Ureter (tissue), 1 donor: ENCODE measurements at places on chromosomes 7 and 10.

DNA sequence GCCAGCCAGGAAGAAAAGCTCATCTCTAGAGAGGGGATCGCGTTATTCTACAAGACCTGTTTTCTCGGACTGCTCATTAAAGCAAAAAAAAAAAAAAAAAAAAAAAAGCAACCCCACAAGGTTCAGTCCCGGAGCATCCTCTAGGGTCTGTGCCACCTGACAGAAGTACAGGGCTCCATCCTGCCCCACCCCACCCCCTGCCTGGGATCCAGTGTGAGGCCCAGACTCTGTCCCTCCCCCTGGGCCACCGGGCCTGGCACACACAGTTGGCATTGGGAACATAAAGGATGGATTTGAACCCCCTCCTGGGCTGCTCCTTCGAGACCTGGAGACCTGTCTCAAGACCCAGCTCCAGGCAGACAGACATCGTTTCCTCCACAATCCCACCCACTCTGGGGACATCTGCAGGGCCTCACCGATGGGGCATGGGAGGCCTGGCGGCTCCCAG is 688 bp downstream of the ORAI2 start:
- no peak for DNase-seq

DNA sequence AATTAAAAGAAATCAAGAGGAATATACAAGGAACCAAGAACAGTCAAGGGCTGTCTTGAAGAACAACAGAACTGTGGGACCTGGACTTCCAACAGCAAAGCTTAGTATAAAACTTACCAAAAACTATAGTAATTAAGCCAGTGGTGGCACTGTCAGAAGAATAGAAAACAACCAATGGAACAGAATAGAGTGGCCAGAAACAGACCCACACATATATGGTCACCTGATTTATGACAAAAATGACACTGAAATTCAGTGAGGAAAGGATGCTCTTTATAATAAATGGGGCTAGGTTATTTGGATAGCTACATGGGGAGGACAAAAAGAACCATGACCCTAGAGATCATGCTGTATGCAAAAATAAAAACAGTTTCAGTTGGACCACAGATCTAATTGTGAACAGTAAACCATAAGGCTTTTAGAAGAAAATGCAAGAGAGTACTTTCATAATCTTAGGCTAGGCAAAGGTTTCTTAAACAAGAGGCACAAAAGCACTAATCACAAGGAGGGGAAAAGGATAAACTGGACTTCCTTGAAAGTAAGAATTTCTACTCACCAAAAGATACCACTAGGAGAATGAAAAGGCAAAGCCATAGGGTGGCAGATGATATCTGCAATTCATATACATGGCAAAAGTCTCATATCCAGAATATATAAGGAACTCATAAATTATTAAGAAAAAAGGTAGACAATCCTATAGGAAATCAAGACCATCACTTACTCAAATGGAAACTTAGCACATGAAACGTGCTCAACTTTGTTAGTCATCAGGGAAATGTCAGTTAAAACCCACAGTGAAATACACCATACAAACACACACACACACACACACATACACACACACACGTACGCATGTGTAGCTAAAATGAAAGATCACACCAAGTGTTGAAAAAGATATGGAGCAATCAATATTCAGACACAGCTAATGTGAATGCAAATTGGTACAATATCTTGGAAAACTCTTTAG is 20.8 kb downstream of the HYCC1 start:
- no peak for DNase-seq

DNA sequence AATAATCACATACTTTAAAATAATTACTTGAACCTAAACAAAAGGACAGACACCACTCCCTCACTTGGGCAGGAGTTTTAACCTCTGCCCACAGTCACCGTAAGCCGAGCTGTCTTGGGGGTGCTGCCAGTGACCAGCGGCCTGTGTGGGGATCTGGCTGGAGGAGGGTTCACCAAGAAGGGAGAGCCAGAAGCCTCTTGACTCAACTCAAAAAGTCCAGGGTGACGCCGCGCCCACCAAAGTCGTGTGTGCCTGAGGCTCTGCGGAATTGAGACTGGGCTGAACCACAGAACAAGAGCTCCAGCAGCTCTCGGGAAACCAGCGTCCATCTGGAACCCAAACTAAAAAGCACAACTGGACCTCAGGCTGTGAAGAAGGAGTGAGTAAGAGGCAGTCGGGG is 35.8 kb downstream of the ZFAND2A start:
- peak; percentile 39 for DNase-seq

DNA sequence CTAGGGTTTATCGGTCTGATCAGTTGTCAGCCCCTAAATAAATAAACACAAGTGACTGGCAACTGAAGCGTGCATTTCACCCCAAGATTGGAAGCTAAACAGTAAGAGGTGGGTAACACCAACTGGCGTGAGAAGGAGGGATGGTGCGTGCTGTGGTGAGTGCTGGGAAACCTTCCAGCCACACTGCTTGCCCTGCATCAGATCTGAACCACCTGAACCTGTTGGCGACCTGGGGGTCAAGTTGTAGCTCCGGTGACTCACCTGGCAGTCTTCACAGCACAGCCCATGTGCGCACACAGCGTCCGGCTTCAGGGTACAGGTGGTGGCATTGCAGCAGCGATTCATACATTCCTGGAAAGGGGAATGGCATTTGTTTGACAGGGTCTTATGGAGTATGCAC is 170.1 kb downstream of the FANK1 start:
- DNase-seq, result no peak

GRCh38 chr10:131144711-131145375 is 166.7 kb downstream of the TCERG1L start:
- no peak for DNase-seq

GRCh38 chr7:129522088-129522970 is 20.0 kb downstream of the SMKR1 start:
- DNase-seq, result no peak

DNA sequence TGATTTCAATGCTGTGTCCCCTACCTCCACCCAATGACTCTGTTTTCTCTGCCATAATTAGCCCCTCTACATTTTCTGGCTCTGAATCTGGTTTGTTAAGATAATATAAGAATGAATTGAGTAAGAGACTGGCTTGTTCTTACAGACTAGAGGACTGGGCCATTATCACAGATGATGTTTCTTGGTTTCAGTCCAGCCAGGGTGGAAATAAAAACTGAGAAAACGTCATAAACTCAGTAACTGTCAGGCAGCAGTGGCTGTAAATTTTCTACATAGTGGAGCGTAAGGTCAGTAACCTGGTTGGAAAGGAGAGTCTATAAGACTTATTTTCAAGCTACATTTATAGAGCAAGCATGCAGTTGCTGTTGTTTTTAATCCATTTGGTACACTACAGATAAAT is 485.4 kb downstream of the HTR7 start:
- no peak for DNase-seq

DNA sequence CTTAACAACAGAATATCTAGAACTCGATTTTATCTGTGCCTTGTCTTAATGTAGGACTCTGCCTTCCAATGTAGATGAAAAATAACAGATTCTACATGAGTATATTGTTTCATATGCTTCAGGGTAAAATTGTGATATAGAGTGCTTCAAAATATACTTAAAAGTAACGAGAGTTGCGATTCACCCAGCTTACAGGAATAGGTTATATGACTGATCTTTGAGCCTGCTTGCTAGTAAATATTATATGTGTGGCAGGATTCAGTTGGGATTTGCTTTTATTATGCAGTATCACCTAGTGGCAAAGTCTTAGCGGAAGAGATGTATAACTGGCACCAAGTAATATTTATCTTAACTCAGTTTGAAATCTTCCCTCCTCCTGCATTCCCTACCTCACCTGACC is 183.3 kb downstream of the SEMA3E start:
- no peak for DNase-seq

DNA sequence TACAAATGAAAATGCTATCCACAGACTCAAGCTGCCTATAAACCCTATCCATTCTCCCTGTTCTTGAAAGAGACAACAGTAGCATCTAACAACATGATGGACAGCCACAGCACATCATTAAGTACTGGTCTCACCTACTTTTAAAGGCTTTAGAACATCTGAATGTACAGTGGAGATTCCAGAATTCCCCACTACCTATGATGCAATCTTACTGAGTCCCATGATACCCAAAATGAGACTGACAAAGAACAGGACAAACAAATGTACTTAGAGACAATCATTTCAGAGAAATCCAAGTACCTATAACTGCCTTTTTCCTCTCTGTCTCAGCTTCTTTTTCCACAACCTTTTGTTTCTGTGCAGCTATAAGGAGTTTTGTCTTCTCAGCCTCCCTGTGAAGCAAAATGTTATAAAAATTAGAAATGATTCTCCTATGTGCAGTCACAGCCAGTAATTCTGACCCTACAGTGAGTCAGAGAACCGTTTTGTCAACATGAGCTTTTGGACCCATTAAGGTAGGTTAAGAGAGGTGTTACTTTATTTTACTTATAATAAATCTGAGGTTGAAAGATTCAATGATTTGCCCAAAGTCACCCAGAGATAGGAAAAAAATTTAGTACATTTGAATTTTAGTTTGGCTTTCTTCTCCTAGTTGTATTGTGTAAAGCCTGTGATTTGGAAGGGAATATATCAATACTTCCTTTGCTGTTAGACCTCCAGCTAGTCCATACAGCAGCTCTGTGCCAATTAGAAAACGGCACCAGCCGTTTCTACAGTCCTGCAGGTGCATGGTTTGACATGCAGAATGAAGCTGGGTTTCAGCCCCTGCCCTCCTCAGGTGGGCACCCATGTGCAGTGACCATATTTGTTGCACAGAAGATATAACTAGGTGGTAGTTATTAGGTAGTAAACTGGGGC is 21.9 kb downstream of the ERLIN1 start:
- no peak for DNase-seq

DNA sequence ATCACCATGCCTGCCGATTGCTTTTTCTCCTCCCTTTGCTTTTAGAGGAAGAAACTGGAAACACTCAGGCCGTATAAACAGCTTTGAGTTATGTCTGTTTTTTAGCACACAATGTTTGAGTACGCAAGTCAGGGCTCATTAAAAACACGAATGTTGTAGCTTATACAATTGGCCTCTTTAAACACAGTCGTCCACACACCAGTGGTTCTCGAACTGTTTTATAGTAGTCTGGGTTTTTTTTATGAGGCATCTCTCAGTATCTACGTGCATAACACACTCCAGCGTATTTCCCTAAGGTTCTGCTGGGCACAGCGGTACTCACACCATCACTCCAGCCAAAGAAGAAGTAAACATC is 13.4 kb upstream of the CARD11 start:
- DNase-seq, result no peak

- DNase-seq, result no peak
These were observed 55.0 kb upstream of the EN2 start for GRCh38 chr7:155402941-155403340.

DNA sequence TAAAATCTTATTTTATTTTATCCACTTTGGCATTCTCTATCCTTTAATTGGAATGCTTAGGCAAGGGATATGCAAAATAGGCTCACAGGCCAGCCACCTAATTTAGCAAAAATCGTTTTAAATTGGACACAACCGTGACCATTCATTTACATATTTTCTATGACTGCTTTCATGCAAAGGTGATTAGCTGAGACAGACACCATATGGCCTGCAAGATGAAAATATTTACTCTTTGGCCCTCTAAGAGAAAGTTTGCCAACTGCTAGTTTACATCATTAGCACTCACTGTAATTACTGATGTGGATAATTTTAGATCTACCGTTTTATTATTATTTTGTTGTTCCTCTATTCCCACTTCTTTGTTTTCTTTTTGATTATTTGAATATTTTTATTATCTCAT is 375.5 kb upstream of the LRRTM3 start:
- no peak for DNase-seq

DNA sequence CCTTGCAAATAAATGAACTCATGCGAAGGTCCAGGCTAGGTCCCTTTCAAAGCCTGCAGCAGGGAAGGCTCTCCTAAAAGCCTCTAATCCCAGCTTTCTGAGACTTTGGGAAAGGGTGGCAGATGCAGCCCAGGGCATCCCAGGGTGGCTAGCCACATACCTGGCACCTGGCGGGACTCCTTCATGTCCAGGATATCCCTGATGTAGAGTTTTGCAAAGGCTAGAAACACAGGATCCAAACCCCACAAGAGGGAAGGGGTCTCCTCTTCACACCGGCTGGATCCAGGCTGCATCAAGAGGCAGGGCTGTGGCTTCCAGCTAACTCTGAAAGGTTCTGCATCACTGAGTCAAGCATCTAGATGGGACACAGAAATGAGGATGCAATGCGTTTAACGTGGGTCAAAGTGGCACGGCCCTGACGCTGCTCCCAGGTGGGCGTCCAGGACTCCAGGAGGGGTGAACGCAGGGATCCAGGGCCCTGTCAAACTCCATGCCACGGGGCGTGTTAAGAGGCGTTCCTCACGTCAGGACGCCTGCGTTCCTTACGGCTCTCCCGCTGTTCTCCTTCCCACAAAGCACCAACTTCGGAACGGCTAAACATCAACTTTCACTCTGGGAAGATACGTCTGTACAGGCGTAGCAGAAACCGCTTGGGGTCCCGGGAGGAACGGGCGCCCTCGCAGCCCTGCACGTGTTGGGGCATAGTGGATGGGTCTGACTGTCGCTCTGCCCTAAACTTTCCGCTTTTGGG is 507 bp downstream of the STN1 start:
- peak; percentile 65 for DNase-seq

DNA sequence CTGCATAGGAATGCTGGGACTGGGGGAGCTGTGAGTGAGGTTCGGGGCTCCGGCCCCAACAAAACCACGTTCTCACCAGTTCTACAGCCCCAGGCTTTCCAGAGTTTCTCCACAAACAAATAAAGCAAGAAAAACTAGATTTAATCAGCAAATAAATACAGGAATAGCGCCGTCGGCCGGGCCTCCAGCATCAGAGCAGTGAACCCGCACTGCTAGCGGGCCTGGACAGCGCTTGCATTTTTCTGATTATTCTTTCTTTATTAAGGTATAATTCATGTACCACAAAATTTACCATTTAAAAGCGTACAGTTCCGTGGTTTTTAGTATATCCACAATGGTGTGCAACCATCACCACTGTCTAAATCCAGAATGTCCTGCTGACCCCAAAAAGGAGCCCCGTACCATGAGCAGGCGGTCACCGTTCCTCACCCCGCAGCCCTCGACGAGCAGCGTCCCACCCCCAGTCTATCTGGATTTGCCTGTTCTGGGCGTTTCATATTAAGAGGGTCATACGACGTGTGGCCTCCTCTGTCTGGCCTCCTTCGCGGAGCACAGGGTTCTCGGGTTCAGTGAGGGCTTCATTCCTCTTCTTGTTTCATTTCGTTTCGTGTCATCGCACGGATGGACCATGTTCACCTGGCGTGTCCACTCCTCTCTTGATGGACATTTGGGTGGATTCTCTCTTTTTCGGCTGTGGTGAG is 35.5 kb upstream of the FOXL3 start:
- DNase-seq, result no peak

- no peak for DNase-seq
These were observed 84.0 kb downstream of the CHST15 start for GRCh38 chr10:124009231-124010015.

DNA sequence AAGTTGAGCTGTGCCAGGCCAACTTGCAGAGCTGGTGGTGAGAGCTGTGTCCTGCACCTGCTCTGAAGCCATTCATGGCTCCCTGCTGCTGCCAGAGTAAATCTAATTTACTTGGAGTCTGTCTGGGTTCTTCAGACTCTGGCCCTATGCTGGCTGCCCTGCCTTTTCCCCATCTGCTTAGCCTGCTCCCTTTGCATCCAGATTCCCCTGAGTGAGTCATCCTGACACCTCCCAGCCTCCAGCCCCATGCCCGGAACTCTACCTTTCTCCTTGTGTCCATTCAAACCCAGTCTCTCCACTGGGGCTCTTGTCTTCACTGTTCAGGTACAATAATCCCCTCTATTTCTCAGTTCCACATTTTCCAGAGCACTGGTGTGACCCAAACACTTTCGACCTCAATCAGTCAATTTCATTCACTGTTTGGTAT is 434.4 kb upstream of the ZMIZ1 start:
- DNase-seq, result no peak
